NCI-H1105 treated with DMSO at 0.1 percent for 48 hours (cell line): ENCODE measurements at places on chromosomes 16 and 17.

DNA sequence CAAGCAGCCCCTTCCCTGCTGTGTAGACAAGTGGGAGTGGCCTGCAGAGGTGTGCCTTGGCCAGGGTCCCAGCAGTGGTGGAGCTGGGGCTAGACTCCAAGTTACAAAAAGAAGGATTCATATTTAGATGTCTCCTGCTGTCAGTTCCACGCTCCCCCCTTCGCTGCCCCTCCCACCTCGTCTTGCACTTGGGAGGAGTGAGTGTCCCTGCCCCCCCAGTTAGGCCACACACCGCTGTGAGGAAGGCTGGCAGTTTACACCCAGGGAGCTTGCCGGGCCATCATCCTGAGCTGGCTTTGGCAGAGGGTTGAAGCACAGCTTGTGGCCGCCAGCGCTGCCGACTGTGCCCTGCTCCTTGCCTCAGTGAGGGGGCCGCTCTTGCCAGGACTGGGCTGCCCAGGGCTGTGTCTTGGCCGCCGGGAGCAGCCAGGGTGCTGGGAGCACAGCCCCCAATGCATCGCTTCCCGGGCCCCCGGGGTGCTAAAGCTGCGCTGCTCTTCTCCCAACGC is 44.3 kb downstream of the ELAC2 start:
- no peak for DNase-seq

DNA sequence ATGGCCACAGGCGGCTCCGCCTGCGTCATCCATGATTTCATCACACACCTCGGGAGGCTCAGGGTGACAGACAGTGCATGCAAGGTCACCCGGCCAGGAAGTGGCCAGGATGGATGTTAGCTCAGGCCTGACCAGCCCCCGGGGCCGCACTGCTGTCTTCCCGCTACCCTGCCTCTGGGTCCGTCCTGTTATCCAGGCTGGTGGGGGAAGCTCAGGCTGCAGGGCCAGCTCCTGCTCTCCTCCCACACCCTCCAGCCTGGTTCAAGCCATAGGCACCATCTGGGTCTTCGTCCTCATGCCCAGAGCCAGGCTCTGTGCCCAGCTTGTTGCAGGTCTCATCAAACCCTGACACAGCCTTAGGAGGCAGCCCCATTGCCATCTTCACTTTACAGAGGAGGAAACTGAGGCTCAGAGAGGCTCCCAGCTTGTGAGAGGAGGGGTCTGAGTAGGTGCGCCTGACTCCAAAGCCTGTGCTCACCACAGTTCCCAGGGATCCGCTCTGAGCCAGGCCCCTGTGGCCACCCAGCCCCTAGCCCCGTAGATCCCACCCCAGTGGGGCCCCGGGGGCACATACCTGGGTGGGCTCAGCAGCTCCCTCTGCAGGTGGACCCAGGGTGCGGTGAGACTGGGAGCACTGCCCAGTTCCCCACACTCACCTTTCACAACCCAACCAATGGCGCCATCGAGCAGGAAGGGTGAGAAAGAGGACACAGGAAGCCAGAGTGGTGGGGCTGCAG is 412 bp upstream of the ADGRG3 start:
- DNase-seq = no peak

- DNase-seq = peak; percentile 15
Observed at GRCh38 chr16:57600048-57600835, 28.2 kb upstream of the ADGRG1 start.

- DNase-seq = no peak
Observed at GRCh38 chr16:27108051-27108770, 41.5 kb downstream of the C16orf82 start.

DNA sequence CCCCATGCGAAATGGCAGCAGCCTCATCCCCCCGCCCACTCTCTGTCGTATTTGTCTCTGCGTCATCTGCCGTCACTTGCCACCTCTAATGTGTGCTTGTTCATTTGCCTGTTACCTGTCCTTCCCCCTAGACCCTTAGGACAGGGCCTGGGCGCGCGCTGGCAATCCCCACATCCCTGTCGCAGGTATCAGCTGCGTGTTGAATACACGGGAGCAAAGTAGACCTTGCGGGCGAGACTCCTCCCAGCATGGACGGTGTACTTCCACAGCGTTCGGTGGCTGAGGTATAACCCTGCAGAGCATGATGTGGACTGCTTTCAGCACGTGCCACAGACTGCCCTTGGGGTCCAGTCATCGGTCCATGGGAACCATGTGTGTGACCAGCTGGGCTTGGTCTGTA is 170.1 kb upstream of the CHMP6 start:
- DNase-seq = no peak

DNA sequence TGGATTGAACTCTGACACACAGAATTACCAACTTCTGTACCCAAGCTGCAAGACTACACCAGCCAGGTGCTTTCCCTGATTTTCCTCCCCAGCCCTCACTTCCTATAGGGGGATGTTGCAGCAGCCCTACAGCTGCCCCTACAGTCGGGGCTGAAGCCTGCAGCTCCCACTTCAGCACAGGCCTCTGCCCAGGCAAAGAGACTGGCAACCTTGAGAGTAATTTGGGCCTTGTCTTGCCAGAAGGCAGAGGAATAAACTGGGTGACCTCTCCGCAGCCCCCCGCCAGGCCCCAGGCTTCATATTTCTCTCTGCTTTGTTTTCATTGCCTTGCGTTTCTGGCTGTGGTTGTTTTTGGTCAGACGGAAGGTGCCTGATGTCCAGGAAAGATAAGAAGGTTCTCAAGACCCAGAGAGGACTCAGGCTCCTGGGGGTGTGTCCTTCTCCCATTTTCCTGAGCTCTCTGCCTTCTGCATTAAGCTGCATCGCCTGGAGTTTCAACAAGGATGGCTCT is 32.0 kb downstream of the SLC6A4 start:
- DNase-seq = no peak

- no peak for DNase-seq
Observed at GRCh38 chr16:54370278-54371040, 83.9 kb upstream of the IRX3 start.

DNA sequence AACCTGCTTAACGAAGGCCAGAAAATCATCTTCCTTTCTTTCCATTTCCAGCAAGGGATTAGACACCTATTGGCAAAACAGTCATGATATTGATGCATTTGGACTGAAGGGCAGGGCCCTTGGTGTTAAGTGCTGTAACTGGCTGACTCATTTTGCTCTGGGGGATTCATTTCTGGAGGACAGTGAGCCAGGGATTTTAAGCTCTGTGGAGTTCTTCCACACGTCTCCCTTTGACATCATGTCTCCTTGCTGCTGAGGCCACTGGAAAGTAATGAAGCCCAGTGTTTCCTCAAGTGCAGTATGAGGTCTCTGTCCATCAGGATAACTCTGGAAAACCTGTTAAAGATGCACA is 42.2 kb downstream of the DNAH9 start:
- no peak for DNase-seq

DNA sequence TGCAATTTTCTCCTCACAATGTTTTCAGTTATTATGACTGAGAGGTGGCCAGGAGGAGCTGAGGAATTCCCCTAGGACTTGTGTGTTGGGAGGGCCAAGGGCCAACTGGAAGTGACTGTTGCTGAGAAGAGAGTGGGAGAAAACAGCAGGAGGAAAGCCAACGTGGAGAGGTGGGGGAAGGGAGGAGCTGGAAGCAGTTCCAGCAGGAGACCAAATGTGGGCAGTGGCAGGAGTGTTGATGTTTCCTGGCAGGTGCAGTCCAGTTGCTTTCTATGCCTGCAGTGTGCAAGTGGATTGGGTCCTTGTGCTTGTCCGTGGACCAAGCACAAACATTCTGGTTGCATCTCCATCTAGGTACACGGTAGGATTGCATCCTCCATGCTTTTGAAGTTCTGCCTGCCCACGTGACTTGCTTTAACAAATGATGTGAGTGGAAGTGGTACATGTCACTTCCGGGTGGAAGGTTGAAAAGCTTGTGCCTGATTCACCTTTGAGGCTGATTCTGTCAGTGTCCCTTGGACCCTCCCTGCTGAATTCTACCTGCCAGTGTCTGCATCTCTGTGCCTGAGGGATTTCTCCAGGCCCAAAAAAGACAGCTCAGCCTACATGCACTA is 54.7 kb upstream of the CRHR1 start:
- no peak for DNase-seq

DNA sequence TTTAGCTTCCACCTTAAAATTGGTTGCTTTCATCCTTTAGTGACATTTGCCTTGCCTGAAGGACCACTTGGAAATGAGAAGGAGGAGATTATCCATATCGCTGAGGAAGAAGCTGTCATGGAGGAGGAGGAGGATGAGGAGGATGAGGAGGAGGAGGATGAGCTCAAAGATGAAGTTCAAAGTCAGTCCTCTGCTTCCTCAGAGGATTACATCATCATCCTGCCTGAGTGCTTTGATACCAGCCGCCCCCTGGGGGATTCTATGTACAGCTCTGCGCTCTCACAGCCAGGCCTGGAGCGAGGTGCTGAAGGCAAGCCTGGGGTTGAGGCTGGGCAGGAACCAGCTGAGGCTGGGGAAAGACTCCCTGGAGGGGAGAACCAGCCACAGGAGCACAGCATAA is 11.5 kb upstream of the TMEM106A start:
- DNase-seq = no peak

- no peak for DNase-seq
Observed at GRCh38 chr17:35791681-35792350, 3.6 kb downstream of the MMP28 start.

DNA sequence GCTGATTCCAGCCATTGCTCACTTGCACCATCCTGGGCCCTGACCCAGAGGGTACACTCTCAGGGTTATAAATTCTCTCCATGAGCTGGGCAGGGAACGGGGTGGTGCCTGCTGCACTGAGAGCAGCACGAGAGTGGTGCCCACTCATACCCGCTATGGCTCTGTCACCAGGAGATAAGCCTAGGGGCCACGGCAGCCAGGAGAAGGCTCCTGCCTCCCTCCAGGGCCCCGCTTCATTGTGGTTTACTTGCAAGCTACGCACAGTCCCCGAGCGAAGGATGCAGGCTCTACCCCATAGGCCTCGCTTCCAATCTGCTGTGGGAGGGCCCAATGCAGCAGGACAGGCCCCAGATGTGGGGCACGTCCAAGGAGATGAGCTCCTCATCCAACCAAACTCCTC is 48.5 kb downstream of the VAC14 start:
- DNase-seq = no peak

- no peak for DNase-seq
Observed at GRCh38 chr16:56591377-56592060, 2.2 kb downstream of the MT3 start.

GRCh38 chr16:69396187-69397061 is 10.6 kb upstream of the TERF2 start:
- peak; percentile 62 for DNase-seq

DNA sequence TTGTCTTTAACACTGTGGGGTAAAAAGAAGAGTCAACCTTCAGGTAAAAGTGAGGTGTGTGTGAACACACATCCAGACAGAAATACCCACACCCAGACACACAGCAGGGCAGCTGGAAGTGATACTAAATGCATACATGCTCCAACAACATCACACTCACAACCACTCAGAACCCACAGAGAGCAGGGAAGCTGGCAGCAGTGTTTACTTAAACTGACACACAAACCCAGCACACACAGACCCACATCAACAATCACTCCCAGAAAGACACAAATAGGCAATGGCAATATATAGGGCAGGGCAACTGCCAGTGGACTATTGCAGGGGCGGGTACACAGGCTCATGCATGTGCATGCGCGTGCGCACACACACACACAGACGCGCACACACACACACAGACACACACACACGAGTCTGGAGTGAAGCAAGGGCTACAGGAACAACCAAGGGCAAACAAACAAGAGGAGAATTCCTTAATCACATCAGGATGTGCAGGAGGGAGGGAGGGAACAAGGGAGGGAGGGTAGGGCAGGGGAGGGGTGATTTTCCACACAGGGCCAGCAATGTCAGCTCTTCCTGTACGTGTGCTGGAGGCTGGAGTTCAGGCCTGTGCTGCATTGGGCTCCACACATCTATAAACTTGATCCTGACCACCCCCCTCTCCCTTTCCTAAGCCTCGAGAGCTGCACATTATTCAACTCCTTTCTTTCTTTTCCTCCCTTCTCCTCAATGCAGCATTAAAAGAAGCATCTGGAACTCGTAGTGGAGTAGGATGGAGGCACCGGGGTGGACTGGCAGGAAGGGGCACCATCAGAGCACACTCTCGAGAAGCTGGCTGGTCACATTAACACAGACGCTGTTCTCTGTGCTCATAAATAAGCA is 30.1 kb downstream of the HIC1 start:
- no peak for DNase-seq

- peak; percentile 8 for DNase-seq
Observed at GRCh38 chr17:49180303-49180702, 30.1 kb downstream of the GNGT2 start.

DNA sequence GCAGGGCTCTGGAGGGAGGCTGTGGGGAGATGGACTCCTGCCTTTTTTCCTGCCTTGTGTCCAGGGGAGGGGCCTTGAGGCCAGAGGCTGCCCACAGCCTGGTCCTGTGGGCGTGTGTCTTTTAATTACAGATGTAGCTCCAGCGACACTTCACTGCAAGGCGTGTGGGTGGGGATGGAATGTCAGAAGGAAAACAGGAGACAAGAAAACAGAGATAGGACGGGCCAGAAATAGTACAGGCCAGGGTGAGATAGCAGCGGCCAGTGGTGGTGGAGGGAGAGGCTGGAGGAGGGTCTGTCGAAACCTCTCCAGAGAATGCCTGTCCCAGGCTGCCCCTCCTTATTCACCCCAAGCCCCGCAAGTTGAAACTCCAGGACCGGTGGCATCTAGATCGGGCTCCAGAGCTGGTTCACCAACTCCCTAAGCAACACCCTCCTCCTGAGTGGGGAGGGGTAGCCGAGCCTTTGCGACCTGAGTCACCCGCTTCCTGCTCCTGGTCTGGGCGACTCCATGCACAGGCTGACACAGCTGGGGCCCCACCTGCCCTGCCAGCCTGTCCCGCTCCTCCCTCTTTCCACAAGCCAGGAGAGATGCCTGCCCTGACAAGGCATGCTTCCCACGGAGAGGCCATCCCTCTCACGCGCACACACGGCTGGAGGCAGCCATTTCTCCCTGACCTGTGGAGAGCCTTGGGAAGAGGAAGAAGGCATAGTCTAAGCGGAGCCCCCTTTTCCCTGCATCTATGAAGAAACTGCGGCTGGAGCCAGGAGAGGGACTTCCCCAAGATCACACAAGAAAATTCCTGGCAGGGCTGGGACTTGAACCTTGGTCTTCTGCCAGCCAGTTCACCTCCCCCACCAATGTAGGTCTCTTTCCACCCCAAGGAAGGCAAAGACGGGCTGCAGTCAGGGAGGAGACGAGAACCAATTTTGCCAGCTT is 6.6 kb upstream of the JUP start:
- DNase-seq = no peak

GRCh38 chr17:64410750-64411490 is 20.3 kb upstream of the PECAM1 start:
- DNase-seq = no peak

DNA sequence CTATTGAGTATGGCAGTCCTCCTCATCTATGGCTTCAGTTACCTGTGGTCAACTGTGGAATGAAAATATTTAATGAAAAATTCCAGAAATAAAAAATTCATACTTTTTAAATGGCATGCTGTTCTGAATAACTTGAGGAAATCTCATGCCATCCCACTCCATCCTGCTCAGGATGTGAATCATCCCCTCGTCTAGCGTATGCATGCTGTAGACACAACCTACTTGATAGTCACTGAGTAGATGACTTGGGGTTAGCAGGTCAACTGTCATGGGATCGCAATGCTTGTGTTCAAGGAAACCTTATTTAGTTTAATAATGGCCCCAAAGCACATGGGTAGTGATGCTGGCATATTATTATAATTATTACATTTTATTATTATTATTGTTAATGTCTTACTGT is 4.8 kb upstream of the VAC14 start:
- no peak for DNase-seq
